ENCODE measurements at places on chromosomes 3 and 15.

- DNase-seq = no peak
These were observed 42.9 kb downstream of the WNT7A start for GRCh38 chr3:13836658-13837587.

DNA sequence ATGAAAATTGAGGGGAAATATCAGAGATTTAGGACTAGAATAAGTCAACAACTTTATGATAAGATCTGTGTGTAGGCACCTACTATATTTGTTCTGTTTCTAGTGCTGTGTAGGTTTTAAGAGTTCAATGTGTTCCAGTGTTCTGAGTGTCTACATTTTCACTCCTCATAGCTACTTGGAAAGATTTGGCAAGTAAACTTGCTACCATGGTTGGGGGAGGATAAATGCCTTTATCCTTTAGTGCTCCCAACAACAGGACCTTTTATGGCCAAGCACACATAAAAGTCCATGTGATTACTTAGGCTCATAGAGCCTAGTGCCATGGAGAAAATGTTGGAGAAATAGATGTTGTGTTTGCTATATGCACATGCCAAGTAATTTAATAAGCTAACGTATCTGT lies 64.0 kb downstream of the LYSMD4 start:
- no peak for DNase-seq

DNA sequence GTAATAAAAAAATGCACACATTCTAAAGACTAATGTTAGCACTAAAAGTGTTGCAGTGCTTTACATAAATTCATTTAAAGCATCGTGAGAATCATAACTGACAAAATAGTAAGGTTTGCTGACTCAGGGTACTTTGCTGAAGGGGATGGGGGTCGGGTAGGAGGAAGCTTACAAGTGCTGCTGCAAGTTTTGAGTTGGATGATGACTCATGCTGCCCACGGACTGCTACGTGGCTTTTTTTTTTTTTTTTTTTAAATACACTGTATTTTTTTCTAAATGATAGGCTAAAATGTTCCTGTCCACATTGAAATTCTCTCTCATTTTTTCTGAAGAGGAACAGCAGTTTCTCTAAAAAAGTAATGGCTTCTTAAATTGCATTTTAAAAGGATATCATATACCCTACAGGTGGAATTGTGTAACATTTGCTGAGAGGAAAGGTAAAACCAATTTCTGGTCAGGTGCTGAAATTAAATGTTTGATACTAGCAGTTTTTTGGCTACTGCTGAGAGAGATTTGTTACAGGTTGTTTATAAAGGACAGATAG lies 2.2 kb downstream of the MAPK6 start:
- DNase-seq = peak; percentile 92

DNA sequence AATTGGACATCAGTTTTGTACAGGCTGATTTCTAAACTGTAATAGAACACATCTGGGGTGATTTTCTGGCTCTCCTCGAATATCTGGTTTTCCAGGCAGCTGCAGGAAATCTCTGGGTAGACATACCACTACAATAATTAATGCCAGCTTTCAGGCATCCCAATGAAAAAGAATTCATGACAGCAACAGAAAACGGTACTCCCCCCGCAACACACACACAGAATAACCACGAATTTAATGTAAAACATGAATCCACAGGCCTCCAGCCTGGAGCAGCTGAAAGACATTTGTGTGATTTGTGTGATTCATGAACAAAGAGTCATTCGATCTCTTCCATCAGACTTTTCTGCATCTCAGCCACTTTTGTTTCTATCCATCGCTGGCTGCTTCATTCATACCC lies 262.2 kb downstream of the MAGI1 start:
- DNase-seq = no peak

DNA sequence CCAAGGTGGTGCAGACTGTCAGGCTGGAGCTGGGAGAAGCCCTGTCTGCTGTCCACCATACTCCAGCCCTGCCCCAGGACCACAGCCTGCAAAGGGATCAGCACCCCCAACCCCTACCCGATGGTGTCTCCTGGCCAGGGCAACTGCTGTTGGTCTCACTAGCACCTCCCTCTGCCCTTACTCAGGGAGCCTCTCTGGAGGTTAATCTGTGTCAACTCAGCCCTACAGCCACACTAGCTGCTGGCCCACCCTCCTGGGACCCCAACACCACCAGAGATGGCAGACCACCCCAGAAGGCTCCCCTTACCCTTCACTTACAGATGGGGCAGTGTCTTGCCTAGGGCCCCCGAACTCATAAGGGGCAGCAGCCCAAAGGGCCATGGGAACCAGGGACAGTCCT lies 65.2 kb downstream of the TLE3 start:
- no peak for DNase-seq

DNA sequence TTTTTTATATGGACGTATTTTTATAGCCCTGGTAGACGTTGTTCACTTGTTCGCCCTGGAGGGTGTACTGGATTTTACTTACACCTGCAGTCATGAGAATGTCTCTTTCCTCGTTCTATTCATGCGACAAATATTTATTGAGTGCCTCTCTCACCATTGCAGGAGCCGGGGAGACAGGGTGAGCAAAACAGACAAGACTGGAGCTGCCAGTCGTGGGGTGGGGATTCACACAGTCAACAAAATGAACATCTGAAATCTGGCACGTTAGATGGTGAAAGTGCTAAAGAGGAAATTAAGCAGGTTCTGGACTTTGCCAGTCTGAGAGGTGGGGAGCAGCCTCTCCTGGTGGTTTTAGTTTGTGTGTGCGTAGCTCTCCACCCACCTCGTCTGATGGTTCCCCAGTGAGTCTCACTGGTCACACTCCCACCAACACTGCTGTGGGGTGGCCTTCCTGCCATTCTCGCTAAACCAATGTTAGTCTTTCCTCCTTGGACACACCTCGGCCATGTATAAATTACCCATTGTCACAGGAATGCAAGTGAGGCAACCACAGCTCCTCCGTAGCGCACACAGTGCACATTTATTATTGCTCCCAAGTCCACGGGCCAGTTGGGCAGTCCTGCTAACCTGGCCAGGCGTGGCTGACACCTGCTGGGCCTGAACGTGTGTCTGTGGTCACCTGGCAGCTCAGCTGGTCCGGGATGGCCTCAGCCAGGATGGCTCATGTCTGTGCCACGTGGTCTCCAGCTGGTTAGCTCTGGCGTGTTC lies 31.5 kb downstream of the FBLN2 start:
- no peak for DNase-seq

GRCh38 chr15:91133511-91133910 lies 33.5 kb downstream of the SV2B start:
- no peak for DNase-seq

DNA sequence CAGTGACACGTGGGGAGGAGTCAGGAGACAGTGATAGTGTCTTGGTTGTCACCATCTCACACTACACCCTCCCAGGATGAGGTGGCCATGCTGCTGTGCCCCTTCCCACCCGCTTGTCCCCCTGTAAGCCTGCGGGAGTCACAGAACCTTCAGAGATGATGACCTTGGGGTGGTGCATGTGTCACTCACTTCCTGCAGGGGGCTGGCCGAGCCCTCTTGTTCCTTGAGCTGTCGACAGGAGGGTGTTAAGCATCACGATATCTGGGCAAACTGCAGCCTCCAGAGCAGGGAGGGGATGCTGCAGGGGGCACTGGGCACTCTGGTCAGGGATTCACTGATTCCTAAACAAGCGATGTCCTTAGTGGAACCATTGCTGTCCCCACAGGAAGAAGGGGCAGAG lies 27.7 kb downstream of the FAH start:
- no peak for DNase-seq

- DNase-seq = peak; percentile 46
These were observed 1.1 kb upstream of the ALCAM start for GRCh38 chr3:105365391-105366325.

DNA sequence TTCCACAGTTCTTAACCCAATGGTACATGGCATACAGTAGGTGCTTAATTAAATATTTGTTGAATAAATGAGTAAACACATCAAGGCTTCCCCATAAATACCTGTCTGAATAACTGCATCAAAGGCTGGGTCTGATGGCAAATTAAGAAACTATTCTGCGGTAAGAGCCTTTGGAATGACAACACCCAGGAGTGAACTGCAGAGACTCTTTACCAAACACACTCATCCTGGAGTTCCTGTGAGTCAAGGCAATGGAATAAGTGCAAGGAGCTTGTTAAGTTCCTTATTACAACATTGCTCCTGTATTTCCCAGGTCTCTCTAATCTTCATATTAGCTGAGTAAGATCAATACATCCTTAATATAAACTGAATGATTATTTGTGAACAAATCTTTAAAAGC lies 119.9 kb upstream of the STT3B start:
- DNase-seq = peak; percentile 38

- no peak for DNase-seq
These were observed 810 bp upstream of the THRB start for GRCh38 chr3:24495326-24495994.

GRCh38 chr3:127254730-127255129 lies 33.1 kb downstream of the PRR20G start:
- no peak for DNase-seq

GRCh38 chr3:133330522-133330921 lies 69.3 kb upstream of the BFSP2 start:
- DNase-seq = no peak

DNA sequence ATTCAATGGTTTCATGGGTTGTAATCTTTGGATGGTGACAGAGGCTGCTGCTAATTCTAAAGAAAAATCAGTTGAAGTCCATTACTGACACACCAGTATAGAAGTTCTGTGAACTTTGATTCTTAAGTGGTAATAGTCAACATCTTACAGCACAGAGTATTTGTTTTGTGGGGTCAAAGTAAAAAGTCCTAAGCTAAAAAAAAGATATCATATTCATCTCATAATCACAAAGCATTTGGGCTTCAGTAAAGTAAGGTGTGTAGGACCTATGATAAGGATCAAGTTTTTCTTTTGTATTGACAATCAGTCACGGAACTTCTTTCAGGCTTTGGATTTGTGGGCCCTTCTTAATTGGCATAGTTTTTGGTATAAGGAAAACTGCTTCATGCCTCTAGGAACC lies 1.1 kb downstream of the ASTE1 start:
- DNase-seq = no peak

DNA sequence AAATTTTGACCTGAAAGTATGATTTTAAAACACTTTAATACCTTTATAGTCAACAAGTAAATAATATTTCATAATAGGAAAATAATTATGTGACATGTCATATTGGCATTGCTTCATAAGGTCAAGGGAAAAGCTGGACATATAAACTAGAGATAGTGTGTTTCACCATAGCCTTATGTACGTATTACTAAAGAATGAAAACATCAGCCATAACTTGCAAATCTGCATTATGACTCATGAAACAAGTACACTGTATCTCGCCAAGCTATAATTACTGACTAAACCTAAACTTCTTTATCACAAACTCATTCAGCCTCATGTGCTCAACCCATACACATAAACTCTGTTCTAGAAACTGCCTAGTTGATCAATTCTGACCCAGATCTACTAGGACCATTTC lies 950.1 kb downstream of the FHIT start:
- DNase-seq = peak; percentile 26

DNA sequence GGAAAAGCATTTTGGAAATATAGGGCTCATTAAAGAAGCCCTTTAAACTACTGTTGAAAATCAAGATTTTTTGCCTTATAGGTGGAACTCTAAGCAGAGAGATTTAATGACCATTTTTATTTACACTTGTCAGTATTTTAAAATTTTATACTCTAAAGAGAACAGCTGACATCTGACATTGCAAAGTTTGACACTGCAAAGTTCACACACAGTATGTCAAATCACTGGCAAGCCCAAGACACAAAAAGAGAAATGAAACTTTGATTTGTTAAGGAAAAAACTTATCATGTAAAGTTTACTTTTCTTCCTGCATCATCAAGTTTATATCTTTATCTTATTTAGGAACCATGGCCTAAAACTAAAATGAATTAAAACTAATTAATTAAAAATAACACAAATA lies 40.2 kb downstream of the DPH6 start:
- no peak for DNase-seq

DNA sequence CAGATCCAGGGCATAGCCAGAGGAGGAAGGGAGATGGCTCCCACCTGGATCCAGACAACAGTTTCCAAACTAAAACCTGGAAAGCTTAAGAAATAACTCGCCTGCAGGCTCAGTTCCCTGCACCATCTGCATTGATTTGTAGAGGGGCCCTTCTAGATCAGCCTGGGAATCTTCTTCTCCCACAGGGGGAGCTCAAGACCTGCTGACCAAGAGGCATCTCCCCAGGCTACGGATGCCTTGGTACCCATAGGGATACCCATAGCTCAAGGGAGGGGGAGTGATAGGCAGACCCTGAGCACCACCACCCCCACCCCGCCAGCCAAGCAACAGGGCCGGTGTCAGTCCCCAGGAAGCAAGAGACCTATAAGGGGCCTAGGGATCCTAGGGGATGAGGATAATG lies 28.0 kb upstream of the DCLK3 start:
- DNase-seq = peak; percentile 43

- DNase-seq = no peak
These were observed 95.7 kb downstream of the LRRC3B start for GRCh38 chr3:26718315-26718714.

DNA sequence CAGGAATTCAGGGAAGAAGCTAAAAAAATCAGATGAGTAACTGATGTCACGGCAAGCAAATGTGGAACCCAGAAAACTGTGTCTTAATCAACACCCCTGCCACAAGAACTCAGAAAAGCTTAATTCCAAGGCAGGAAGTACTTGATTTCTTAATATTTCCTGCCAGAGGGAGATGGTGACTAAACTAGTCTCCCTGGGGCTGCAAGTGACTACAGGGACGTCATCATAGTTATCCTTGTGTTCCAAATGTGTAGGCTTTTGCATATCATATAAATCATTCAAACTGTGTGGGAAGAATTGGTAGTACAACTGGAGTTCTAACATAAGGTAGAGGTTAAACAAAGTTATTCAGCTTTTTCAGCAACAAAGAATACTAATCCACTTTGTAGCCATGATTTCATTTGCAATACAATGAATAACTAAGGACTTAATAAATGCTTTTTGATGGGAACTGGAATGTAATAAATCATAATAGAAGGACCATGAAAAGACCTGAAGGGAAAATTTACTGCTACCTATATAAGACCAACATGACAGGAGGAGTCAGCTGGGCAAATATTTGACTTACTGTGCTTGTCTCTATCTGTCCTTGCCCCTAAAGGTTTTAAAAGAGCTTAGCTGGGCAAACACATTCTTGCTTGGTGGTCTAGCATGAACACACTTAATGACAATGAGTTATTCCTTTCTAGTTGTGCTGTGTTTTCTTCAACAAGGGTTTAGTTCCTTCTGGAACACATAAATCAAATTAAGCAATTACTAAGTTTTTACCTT lies 76.0 kb upstream of the NECTIN3 start:
- peak; percentile 36 for DNase-seq

Measured in brain microvascular endothelial cell (primary cell).